ENCODE measurements at places on chromosomes 4 and X.

GRCh38 chrX:50115973-50116372 lies 84.8 kb downstream of the AKAP4 start:
- DNase-seq, result no peak

GRCh38 chrX:78029663-78030062 lies 60.2 kb upstream of the PGAM4 start:
- DNase-seq, result peak; percentile 25

DNA sequence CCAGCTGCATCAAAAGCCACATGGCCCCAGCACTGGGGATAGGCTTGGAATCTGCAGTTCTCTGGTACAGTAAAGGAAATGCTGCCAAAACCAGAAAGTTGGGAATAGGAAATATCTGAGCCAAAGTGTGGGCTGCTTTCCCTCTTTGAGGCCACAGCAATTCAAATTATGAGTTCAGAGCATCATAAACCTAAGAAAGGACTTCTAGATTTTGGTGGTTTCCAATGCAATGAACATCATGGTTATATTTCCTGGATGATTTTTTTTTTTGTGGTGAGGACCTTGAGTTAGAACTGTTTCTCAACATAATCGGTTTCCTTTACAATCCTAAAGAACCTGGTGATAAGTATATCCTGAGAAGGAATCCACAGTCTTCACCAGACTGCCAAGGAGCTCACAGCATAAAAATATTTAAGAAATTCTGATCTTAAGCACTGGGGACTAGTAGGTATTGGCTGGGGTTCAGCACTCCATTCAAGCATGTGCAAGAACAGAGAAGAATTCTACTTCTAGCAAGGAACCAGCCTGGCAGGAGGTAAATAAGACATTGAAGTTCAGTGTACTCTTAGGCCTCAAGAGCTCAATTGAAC lies 29.8 kb upstream of the ARHGAP24 start:
- no peak for DNase-seq

- peak; percentile 22 for DNase-seq
These were observed 21.1 kb downstream of the PDE6B start for GRCh38 chr4:646460-646859.

- no peak for DNase-seq
These were observed 56.3 kb downstream of the MSN start for GRCh38 chrX:65723706-65724105.

- DNase-seq, result no peak
These were observed 266.2 kb upstream of the CASK start for GRCh38 chrX:42189576-42189975.

DNA sequence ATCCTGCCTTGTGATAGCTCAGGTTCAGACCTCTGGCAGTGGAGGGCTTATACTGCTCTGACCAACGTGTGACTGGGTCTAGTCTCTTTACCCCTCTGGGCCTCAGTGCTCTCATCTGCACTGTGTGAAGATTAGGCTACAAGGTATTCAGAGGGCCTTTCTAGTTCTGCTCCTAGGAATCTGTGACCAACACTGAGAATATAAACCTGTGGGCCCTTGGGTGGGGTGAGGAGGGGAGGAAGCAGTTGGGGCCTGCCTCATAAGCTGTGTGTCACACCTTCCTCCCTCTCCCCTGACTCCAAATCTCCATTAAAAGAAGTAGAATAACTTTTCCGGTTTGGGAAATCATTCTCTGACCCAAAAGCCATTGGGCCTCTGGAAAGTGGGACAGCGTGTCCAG lies 66.3 kb upstream of the MSN start:
- no peak for DNase-seq

DNA sequence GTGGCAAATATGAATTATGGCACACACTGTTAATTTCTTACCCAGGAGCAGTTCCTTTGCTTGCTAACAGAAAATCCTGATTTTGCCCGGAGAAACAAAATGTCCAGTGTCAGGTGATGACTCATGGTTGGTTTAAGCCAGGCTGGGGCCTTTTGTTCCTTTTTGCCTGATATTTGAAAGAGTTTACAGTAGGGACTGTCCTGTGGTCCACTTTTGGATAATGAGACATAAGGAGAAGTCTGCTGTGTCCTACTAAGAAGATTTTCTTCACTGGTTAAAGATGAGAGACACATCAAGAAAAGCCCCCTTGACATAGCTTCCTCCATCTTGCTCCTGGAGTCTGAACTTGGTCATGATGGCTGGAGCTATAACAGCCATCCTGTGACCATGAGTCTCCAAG lies 12.1 kb upstream of the DRD5 start:
- no peak for DNase-seq

DNA sequence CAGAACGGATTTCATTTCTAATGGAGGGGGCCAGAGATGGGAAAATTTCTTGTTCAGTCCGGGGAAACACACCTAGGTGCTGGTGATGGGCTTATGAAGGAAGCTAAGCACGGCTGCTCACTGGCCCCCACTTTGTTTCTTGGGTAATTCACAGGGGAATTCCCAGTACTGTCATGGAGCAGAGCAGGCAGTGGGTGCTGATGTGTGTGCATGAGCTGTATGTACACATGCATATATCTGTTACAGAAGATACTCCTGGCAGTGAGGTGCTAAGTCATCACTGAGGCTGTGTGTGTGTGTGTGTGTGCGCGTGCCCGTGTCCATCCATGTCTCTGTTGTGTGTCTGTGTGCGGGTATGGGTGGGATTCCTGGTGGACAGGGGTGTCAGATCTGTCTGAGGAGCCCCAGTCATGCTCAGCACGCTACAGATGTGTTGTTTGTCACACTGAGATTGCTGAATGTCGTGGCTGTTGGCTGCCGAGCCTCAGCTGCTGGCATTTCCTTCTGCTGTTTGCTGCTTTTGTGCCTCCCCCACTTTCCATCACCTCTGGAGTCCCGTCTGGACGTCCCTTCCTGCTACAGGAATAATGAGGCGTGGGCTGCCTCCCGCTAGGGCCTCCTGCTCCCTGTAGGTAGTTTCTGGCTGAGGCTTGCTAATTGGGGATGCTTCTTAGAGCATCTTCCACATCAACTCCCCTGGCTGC lies 53.3 kb downstream of the JADE1 start:
- peak; percentile 73 for DNase-seq

DNA sequence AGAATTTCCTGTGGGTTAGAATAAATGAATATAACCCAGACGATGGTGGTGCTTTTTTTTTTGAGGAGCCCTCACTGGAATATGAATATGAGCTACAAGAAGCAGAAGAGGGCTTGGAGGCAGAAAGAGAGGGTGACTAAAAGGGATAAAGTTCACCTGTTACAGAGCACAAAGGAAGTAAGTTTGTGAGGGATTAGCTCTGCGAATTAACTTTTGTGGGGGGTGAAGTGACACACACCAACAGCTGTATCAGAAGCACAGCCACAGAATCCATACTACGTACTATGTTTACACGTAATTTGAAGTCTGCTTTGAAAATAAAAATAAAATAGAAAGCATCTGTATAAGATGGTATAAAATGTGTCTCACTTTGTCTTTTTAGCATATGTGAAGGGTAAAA lies 963.6 kb upstream of the DIAPH2 start:
- DNase-seq, result no peak

DNA sequence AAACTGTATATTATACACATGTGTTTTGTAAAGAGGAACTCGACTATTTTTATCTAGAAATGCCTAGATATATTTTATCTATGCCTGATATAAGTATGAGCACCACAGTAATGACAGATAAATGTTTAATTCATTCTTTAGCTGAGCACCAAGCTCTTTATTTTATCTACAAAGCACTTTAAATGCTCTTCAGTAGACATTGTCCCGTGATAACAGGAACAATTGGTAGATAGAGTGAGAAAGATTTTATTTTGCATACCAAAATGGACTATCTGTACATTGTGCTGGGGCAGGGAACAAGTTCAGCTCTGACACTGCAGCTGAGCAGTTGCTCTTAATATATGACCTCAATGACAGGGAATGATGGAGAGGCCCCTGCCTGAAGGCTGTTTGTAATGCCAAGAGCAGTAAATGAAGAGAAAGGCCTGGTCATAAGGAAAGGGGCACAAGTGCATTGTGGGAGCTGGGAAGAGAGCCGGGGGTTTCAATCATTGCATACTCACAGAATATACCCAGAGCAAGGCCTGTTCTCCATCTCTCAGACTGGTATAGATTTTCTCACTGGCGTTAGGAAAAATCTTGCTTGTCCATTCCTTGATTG lies 57.3 kb downstream of the SEPTIN11 start:
- no peak for DNase-seq

DNA sequence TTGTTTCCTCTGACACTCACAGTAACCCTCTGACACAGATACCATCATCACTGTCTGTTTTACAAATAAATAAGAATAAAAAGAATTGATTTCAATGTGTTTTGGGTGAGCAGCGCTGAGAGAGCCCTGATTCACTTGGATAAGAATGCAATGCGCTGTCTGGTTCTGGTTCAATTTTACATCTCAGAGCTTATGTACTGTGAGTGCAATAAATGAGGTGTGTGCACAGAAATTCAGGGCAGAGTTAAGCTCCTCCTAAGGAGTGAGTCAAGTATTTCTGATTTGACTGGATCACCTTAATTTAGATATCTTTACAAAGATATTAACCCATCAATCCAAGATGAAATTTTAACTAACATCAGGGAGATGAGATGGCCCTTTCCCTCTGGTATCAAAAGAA lies 11.2 kb downstream of the FAM9C start:
- DNase-seq, result no peak

DNA sequence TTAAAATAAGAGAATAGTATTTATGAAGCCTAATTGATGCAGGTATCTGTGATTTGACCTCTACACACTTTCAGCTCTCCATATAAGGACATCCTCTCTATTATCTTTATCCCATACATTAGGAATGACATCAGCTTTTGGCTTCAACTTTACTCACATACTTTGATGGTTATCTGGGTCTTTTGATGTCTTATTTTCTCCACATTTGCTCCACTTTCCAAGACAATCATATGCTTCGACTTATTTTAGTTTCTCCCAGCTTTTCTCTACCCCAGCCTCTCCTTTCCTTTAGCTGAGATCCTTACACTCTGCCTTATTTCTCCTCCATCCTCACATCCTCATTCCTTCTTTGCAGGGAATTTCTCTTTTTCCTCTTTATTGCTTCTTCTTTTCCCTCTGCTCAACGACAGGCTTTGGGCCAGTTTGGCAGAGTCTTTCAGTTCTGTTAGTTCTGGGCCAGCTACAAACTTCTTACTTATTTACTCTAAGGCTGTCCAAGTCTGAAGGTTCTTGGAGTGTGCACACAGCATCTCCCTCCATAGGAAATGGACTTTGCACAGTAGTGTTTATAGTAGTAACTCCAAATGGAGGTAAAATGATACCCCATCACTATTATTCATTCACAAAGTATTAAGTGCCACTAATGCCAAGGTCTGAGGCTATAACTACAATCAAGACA lies 50.5 kb downstream of the SLC4A4 start:
- DNase-seq, result no peak

- peak; percentile 6 for DNase-seq
These were observed 87.2 kb downstream of the FRYL start for GRCh38 chr4:48692897-48693296.

GRCh38 chrX:153469811-153470410 lies 465 bp downstream of the HAUS7 start:
- DNase-seq, result peak; percentile 48

DNA sequence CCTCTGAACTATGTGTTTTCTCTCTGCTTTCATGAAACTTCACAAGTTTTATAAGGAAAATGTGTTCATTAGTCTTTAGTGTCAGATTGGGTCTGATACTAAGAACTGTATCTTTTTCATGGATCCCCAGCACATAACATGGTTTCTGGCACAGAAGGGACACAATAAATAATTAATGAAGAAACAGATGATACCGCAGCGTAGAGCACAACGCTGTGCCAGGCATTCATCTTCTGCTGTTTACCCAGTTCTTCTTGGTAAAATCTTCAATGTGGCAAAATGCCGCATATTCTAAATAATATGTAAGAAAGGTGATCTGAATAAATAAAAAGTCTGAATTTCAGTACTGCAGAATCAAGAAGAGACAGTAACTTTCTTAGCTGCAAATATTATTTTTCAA lies 12.3 kb downstream of the SCARB2 start:
- DNase-seq, result no peak

- DNase-seq, result peak; percentile 40
These were observed 51.2 kb downstream of the TRIML1 start for GRCh38 chr4:188190461-188190860.

DNA sequence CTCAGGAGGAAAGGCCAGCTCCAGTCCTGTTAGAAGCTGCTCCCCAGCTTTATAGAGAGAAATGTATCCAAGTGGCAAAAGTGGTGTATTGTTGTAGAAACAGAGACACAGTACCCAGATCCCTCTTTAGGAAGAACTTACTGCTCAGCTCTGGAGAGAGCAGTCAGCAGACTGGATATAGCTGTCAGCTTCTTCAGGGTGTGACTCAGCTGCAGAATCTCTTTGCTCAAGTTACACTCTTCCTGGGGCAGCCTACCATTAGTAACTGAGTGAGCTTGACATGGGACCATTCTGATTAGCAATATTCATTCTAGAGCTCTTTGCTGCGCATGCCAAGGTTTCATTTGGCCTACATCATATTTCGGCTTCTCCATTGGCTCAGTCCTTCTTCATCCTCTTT lies 40.5 kb downstream of the ATP1B4 start:
- no peak for DNase-seq

- peak; percentile 64 for DNase-seq
These were observed 559 bp upstream of the FAM47E start for GRCh38 chr4:76250962-76251361.

- DNase-seq, result peak; percentile 82
These were observed 193.4 kb downstream of the GRID2 start for GRCh38 chr4:92497141-92497540.

- DNase-seq, result no peak
These were observed 503.0 kb downstream of the PDHA2 start for GRCh38 chr4:96342790-96343455.

Data from brain (organoid and tissue), 16 donors.